ENCODE measurements at places on chromosomes 2 and 18.

DNA sequence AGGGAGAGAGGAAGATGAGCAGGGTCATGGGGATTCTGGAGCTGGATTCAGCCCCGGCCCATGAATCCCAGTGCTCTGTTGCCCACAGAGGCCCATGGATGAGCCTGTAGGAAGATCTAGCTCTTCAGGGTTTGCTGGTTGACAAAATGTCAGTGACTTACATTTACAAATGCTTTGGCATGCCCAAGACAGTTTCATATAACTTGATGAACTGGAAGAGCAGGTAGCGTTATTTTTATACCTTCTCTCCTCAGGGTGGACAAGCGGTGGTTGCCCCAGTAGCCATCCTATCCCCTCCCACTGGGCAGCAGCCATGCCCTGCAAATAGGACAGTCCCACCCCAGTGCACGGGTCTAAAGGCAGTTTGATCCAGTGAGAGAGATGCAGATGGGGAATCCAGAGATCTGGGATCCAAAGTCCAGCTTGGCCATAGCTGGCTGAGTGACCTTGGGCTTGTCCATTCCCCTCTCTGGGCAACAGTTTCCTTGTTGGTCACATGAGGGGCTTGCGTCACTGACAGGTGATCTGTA, 21.5 kb upstream of the KCNK3 start:
- DNase-seq = no peak

GRCh38 chr2:18159896-18160295, 281.4 kb downstream of the KCNS3 start:
- DNase-seq = no peak

- no peak for DNase-seq
Observed at GRCh38 chr2:10439185-10439879, 8.8 kb downstream of the ODC1 start.

- DNase-seq = peak; percentile 52
Observed at GRCh38 chr2:197205585-197206215, 104.9 kb downstream of the ANKRD44 start.

GRCh38 chr18:1708006-1708405, 803.3 kb downstream of the ADCYAP1 start:
- DNase-seq = no peak

- no peak for DNase-seq
Observed at GRCh38 chr2:85446296-85447221, 28.0 kb downstream of the SH2D6 start.

DNA sequence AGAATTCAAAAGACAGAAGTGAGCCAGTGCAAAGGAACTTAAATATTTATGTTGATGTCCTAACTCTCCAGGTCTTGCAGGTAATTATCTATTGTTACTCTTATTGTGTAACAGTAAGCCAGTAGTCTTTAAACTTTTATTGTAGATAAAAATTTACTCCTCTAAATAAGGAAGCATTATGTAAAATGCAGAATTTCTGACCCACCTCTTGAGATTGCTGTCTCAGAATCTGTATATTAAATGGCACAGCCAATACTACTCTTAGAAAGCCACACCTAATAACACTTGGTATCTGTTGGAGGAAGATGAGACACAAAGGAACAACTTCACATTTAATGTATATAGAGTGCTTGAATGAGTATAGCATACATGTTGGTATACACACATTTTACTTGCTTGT, 613.5 kb upstream of the ZNF804A start:
- DNase-seq = no peak

Measured in suppressor macrophage treated with lipopolysaccharide for 4 hours (primary cell).